ENCODE measurements at places on chromosomes 5 and 9.

- no peak for DNase-seq
Observed at GRCh38 chr5:23484096-23484495, 23.3 kb upstream of the PRDM9 start.

DNA sequence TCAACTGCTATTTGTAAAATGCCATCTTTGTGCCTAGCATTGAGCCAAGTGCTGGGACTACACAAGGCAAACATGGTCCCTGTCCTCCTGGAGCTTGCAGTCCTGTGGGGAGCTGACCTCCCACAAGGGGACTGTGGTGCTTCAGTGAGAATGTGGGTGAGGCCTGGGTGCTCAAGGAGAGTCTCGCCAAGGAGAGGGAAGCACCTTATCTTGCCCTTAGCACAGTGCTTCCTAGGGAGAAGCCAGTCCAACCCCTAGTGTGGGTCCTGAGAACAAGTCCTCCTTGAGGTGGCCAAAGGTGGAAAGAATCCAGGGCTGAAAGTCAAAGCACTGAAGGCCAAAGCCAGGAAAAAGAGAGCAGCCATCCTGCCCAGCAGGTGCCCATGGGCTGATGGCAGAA, 31.1 kb upstream of the MVB12B start:
- DNase-seq: no peak

DNA sequence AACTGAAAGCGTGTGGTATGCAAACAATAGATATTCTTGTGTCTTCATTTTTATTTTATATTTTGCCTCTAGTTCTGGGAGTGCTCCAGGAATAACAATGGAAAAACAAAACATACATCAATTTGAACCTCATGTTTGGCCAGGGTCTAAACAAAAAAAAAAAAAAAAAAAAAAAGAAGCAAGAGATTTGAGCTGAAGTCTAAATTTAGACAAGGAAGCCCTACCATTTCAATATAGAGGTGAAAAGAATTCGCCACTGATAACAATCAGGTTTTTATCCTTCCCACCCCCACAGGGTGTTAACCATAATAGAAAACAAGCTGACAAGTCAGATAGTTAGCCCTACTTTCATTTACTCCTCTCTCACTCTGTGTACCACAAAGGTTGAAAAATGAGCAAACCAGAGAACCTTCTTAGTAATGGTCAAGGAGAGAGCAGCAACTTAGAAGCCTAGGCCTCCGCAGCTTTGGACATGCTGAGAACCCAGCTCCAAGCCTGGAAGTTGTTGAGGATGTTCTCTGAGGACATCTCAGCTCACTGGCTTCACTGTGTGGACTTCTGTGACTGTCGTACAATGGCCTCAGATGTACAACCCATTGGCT, 118.2 kb upstream of the HMHB1 start:
- no peak for DNase-seq

GRCh38 chr5:152136321-152136720, 211.7 kb upstream of the GLRA1 start:
- no peak for DNase-seq

DNA sequence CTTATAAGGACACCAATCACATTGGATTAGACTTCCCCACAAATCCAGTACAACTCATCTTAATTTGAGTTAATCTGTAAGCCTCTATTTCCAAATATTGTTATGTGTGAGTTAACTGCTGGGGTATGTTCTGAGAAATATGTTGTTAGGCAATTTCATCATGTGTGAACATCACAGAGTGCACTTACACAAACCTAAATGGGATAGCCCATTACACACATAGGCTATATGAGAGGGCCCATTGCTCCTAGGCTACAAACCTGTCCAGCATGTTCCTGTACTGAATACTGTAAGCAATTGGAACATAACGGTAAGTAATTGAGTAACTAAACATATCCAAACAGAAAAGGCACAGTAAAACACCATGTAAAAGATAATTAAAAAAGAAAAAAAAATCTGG, 19.1 kb upstream of the ARSI start:
- no peak for DNase-seq

DNA sequence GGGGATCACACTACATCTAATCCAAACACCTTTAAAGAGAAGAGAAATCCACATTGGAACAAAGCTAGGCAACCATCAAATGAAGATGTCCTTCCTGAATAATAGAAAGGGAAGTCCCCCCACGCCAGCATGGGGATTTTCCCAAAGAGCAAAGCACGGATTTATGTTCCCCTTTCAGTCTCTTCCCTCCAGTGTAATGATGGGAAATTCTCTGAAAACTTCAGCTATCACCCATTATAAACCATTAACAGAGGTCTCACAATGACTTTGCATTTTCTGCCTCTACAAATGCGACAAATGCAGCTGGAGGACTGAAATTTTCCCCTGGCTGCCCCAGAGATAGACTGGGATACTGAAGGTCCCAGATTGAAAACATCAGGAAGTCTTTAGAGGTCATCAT, 368.7 kb downstream of the EFNA5 start:
- no peak for DNase-seq

- DNase-seq: no peak
Observed at GRCh38 chr5:8683496-8683895, 814.5 kb downstream of the MTRR start.

GRCh38 chr5:170597109-170597751, 93.4 kb downstream of the KCNIP1 start:
- DNase-seq: peak; percentile 94

GRCh38 chr5:154483654-154484392, 5.8 kb upstream of the HAND1 start:
- DNase-seq: no peak

DNA sequence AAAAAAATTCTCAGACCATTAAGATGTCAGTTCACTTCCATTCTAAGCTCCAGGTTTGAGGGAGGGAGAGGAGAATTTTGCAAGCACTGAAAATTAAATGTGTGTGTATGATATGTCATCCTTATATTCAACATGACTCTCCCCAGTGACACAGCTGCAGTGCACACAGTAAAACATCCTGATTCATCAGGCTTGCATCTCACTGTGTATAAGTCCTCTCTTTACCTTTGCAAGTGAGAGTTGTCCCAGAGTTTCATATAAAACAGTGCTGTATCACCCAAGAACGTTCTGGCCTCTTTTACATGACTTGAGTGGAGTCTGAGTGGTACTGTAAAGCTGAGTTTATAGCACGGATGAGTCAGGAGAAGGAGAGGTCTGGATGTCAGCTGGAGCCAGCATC, 50.0 kb downstream of the DMRT2 start:
- no peak for DNase-seq

GRCh38 chr5:147509710-147510651, at the start of gene DPYSL3:
Gene DPYSL3 (minus strand): TSS chr5:147510068. CDS start chr5:147509858, 210 bp downstream.
- DNase-seq: peak; percentile 81
